Stimulated activated naive CD4-positive, alpha-beta T cell treated with Interleukin-2 at 50 U/mL for 16 hours (primary cell): ENCODE measurements at places on chromosomes 12 and 14.

DNA sequence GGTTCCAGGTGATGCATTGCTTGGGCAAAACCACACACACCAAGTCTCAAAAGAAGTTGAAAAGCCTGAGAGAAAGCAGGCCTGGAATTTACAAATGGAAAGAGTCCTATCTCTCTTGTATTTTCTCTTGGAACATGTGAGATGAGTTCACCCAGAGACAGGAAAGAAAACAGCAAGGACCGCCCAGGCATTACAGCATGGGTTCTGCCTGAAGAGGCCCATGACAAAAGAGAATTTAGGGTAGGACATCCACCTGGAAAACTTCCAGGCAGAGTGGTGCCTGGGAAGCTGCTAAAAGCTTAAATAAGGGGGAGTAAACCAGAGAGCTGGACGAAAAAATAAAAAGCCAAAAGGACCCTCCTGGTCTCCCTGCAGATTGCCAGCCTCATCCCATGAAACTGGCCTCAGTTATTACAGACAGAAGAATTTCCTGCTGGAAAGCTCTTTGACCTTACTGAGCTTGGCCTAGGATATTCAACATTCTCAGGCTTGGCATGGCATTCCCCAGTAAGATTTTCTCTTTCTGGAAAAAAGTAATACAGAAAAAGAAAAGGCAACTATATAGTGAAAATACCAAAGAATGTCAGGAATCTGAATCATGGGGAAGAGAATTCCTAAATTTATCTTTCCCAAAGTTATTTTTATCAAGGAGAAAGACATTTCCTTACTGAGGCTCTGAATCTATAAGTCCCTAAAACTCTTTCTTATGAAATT lies 121.3 kb upstream of the NUDT4 start:
- no peak for DNase-seq

- DNase-seq, result no peak
Observed at GRCh38 chr14:101622251-101623076, 61.2 kb downstream of the DIO3 start.

- DNase-seq, result no peak
Observed at GRCh38 chr12:58139894-58140293, 198.5 kb downstream of the ATP23 start.

DNA sequence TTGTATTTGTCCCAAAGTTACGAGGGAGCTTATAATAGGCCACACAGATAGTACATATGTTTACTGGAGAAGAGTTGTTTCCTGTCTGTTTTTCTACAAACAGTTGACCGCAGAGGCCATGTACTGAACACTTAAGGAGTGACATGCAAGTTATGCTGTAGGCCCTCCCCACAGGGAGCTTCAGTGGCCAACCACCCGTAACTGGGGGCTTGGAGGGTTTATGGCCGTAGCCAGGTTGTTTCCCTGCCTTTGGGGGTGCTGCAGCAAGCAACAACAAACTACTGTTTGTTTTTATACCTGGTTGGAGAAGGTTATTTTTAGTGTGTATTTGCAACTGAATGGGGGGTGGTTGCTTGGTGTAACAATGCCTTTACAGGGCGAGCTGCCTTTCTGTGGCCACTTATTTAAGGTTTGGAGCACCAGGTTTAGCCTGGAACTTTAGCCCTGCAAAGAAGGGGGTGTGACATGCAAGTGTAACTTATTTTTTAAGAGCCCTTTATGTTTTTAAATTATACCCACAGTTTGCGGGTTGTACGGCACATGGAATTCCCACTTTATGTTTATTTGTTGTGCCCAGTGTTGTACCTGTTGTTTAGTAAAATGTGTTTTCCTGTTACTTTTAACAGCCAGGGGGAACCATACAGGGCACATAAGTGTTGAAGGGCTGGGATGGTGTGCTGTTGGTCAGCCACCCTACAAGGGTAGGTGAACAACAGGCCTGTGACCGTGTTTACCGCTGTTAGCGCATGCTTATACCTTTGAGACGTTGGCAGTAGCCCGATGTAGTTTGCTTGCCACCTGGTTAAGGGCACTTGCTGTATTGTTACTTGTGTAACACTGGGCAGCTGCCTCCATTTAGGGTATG lies 29.9 kb upstream of the G2E3 start:
- no peak for DNase-seq

DNA sequence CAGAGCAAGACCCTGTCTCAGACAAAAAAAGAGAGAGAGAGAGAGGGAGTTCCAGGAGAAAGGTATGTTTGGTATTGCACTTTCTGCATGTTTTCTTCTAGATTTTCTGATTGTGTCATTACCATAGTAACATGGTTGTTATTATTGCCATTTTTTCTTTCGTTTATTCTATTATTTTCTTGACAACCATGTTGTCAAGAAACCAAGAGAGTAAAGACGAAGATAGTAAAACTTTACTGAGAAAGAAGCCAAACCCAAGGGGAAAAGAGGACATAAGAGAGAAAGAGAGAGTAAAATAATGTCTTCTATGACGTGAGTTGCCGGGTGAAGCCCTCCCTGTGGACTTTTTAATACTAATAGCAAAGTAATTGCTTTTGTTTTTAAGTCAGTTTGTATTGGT lies 1186.0 kb upstream of the SEL1L start:
- DNase-seq, result no peak

DNA sequence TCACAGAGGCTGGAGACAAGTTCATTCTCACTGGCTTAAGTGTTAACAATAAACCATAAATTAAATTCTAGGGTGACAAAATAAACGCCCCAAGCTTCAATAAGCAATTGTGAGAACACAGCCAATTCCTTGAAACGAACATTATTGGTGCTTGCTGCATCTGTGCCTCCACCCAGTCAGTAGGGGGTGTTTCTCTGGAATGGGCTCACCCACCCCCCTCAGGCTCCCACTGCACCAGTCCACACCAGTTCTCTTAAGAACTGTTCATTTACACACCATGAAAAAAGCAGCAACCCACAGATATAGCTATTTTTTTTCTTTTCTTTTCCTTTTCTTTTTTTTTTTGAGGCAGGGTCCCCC lies 34.7 kb downstream of the CDC42BPB start:
- DNase-seq, result no peak

GRCh38 chr14:102866982-102867761 lies 55.3 kb upstream of the AMN start:
- DNase-seq, result no peak

DNA sequence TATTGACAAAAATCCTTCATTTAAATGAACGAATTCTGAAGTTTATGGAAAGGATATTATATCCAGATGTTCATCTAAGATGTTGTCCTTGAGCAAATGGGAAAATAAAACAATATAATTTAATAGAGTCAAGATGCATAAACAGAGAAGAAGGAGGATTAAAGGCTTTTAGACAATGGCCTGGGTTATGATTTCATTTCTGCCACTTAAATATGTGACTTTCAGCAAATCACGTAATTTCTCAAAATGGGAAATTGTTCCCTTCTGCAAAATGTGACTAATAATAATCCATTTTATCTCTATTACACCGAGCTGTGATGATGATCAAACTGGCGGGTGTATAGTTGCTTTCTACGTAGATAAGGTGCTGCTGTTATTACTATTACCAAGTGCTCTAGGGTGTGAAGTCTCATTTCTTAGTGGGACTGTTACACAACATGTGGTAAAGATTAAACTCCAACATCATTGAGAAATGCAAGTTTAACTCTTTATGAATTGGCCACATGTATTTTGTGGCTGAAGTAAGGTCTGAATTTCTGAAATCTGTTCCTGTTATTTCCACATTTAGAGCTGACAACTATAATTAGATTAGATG lies 157.0 kb downstream of the MYRFL start:
- DNase-seq, result no peak

GRCh38 chr14:60878536-60878935 lies 102.3 kb downstream of the TRMT5 start:
- no peak for DNase-seq

DNA sequence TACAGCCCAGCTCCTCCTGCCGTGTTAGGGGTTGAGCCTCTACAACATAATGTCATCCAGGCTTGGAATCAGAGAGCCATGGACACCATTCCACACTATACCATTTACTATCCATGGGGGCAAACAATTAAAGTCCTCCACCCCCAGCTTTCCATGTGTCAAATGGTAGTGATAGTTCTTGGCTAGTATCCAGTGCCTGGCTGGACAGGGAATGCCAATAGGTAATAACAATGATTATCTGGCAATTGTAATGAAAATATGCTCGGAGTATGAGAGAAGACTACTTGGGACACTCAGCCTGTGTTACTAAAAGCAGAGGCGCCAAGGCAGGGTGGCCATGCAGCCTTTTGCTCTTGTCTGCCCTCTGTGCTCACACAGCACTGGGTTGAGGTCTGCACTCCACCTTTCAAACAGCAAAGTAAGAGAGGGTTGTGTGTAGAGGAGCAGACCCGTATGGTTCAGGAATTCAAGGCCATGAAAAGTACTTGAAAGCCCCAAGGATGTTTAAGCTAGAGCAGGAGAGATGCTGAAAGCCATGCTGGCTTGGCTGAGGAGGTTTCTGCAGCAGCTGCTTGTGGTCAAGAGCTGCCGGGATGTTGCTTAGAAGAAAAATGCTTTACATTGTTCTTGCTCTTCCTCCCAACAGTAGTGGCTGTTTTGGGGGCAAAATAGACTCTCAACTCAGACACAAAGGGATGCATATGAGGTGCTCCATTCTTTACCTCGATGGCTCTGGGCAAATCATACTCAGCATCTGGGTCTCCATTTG lies 10.6 kb downstream of the SERPINA3 start:
- no peak for DNase-seq

GRCh38 chr12:89821896-89822295 lies 113.3 kb upstream of the ATP2B1 start:
- DNase-seq, result no peak

DNA sequence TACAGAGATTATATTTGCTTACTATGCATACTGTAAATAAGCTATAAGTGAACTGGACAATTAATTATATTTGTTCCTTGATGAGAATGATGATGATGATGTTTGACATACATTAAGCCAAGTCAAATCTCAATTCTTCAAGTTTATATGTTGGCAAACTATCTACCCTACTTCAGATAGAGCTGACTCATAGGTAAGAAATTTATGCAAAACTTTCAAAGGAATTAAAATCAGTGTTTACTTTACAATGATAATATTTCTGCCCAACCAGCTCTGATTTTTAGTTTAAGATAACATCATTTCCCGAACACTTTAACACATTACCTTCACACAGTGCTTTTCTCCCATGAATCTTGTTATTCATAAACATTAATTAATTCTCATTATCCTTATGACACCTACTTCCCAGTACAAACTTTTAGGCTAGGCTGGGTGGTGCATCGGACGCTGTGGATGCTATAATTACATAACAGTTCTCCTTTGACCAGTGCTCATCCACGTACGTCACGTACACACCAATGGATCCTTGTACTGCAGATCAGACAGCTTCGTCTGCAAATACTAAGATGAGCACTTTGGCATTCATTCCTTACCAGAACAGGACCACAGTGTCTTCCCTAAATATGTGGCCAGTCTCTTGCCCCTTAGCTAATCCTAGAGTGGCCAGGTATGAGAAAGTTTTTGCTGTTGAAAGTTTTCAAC lies 18.3 kb downstream of the BMP4 start:
- no peak for DNase-seq

- DNase-seq, result no peak
Observed at GRCh38 chr12:42698213-42698612, 108.7 kb upstream of the PRICKLE1 start.

GRCh38 chr14:64923015-64923414 lies 8.8 kb downstream of the CHURC1 start:
- DNase-seq, result no peak

DNA sequence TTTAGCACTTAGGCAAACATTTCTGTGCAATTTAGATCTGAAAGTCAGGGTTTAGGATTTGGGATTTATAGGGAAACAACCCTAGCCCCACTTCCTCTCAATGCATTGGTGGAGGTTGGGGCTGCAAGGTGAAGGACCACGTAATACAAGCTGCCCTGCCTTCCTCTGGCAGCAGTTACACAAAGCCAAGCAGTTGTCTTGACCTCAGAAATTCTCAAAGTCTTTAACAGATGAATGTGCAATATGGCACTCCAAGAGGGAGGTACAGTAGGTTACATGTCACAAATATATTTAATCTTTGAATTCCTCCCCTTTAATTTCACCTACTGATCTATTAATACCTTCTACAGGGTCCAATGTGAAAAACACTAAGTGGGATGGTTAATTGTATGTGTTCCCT lies 23.9 kb downstream of the IFNG-AS1 start:
- no peak for DNase-seq

DNA sequence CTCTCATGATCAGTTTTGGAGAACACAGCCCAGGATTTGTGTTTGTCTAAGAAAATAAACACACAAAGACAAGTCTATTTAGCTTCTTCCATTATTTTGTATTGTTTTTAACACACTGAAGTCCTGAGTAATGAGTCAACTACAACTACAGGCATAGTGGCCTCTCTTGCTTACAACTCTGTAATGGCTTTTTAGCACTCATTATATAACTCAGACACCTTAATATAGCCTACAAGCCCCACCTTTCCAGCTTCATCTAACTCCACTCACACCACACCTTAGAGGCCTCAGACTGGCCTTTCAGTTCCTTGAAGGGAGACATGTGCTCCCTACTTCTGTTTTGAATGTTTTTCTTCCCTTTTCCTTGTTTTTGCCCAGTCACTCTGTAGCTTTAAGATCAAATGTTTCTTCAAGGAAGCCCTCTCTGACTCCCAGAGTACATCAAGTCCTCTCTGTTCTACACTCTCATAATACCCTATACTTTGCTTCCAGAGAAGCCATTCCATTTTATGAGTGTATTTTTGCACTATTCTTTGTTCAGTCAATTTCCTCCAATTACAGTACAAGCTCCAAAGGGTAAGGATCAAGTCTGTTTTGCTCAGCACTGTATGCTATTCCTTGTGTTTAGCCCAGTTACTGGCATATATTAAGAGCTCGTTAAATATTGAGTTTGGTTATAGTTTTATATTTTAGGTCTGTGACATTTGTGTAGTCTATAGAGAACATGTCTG lies 233.6 kb upstream of the ARHGAP5 start:
- no peak for DNase-seq

GRCh38 chr12:120696626-120697025 lies 9.7 kb downstream of the MLEC start:
- no peak for DNase-seq

GRCh38 chr14:74733221-74733620 lies 20.3 kb downstream of the FCF1 start:
- DNase-seq, result no peak

DNA sequence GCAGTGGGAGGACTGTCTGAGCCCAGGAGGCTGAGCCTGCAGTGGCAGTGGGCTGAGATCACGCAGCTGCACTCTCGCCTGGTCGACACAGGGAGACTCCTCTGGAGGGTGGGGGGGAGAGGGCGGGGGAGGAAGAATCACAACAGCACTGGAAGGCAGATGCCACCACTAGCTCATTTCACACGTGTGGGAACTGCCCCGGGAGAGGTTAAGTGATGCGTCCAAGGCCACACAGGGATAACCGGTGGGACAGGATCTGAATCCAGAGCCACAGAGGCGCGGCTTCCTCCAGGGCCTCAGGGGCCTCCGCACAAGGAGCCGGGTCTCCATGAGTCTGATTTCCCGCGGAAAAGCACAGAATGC lies 20.8 kb downstream of the STX2 start:
- DNase-seq, result no peak

GRCh38 chr14:51081209-51081608 lies 13.7 kb downstream of the TRIM9 start:
- no peak for DNase-seq

GRCh38 chr12:3542911-3543310 lies 51.9 kb downstream of the PRMT8 start:
- DNase-seq, result no peak

GRCh38 chr14:67814821-67815220 lies 1.6 kb downstream of the ZFYVE26 start:
- no peak for DNase-seq

- DNase-seq, result no peak
Observed at GRCh38 chr14:72839753-72840607, 53.9 kb downstream of the DPF3 start.

GRCh38 chr12:121196902-121197301 lies 13.0 kb upstream of the P2RX4 start:
- DNase-seq, result no peak
